ENCODE measurements at places on chromosomes 4 and X.

- DNase-seq: no peak
These were observed 1353.4 kb downstream of the PCDH7 start for GRCh38 chr4:32073542-32073941.

GRCh38 chr4:91243132-91243531, 1060.6 kb upstream of the GRID2 start:
- peak; percentile 66 for DNase-seq

- no peak for DNase-seq
These were observed 43.3 kb upstream of the MAGEA8 start for GRCh38 chrX:149837639-149838038.

DNA sequence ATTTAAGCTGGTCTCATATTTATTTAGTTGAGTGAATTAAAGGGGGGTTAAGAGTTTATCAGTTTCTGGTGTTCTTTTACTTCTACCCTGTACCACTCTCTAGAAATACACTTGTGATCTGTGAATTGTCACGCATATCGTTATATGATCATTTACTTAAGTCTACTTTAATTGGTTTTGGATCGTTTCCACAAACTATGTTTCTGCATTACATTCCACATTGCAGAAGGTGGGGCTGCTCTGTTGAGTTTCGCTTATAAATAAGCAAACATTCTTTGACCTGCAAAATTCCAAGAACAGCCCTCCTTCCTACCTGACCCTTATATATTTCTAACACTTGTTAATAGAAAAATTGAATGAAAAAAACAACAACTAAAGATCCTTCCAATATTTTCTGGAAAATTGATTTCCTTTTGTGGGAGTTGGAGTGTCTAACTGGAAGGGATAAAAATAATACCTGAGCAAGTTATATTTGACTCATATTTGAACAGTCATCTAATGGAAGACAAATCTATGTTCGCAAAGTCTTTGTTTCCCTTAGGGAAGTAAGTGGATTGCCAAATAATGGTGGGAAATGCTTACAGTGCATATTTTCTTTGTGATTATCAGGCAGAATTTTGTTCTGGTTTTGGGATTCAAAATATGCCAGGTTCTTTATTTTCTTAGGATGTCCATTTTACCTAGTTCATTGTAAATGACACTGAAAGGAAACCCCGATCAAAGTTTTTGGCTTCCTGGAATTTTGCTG, 152.7 kb downstream of the RELL1 start:
- DNase-seq: no peak

GRCh38 chr4:119041951-119042560, 93.6 kb upstream of the MYOZ2 start:
- DNase-seq: peak; percentile 74

DNA sequence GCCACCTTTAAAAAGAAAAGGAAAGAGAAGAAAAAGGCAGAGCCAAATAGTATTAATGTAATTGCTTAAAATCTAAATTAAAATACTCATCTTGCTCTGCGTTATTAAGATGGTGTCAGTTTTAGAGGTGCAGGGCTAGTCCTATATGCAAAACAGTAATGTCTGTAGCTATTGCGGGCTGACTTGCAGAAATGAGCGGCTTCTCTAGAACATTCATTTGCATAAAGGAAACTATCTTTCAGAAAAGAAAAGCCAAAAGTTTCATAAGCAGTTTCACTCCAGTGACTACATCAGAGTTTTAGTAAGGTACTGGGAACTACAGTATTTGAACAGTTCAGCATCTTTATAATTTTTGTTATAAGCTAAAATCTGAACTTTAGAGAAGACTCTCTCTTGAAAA, 6.0 kb downstream of the SMAD1 start:
- no peak for DNase-seq

DNA sequence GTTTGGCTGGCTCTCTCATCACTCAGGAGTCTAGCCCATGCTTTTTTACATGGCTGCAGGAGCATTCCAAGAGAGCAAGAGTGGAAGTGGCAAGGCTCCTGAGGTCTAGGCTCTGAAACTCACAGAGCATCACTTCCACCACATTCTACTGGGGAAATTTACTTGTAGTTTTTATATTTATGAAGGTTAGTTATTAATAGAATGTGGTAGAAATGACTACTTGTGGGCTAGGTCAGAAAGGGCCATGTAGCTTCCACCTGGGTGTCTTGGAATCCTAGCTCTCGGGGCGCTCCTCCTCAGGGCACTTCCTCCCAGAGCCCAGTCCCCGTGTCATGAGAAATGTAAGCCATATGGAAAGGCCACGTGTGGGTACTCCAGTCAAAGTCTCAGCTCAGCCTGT, 127.0 kb upstream of the CASK start:
- no peak for DNase-seq

DNA sequence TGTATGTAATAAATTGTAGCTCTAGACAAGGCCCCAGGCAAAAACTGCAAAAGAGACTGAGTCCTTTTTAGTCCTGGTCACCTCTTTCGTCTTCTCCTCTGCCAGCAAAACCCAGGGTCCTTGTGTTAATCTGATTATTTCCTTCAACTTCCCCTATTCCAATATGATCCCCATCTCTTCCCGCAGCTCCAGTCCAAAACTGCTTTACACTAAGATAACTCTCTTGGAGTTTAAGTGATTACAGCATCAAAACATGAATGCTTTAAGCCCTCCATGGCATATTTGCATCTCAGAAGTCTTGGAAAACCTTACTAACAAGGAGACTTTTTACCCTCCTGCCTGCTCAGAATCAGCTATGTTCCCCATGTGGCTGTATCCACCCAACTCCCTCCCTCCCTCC, 59.3 kb downstream of the MAGEA1 start:
- no peak for DNase-seq

- peak; percentile 85 for DNase-seq
These were observed 19.2 kb downstream of the PNMA6E start for GRCh38 chrX:153381684-153382532.

DNA sequence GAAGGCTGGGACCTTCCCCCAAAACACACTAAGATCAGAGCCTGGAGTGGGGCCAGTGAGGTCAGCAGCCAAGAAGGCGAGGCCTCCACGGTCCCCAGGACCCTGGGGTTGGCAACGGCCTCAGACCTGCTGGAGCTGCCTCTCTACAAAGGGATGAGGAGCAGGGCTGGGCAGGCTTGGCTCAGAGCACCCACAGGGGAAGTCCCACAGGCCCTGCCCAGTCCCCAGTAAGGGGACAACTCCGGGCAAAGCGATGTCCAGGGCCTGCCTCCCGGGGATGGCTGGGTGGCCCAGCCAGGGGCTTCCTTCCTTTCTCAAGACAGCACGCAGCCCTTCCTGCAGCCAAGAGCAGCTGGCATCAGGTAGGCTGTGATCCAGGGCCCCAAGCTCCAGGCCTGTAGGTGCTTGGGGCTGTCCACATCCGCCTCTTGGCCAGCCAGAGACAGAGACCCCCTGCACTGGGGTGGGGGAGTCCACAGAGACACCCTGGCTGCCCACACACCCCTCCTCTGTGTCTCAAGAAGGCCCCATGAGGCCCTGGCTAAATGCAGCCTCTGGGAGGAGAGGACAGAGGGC, 5.7 kb downstream of the MXD4 start:
- peak; percentile 35 for DNase-seq

DNA sequence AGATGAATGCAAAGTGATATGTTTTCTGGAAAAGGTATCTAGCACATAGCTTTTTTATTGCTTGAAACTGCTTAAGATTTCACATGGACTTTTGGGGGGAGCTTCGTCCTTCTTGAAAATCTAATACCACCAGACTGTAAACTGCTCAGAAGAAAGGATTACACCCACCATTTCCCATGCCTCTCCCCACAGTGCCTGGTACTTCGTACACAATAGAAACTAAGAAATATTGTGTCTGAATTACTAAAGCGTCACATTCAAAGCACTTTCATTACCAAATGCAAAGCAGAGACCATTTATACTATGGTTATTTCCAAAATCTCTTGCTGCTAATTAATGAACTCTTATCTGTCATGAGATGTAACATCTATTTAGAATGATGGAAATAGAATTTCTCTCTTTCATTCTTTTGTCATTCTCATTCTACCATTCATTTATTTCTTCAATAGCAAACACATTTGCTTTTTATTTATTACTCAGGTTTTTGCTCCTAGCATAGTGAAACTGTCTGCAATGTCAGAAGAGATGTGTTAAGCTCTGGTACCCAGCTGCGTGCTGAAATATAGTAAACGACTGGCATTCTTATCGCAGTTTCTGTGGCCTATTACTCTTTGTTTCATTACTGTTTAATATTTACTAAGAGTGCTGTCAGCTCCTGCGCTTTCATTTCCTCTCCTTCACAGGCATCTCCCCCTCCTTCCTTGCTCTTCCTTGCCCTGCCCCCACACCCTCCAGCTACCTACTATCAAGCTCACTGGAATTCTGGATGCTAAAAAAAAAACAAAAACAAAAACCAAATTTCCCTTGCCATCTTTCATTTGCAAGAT, 51.4 kb upstream of the RAPGEF2 start:
- DNase-seq: no peak

- DNase-seq: no peak
These were observed 82.1 kb downstream of the ALPK1 start for GRCh38 chr4:112379306-112379705.

- no peak for DNase-seq
These were observed 50.1 kb upstream of the CLNK start for GRCh38 chr4:10734697-10735096.

GRCh38 chr4:123555807-123556273, 159.2 kb downstream of the SPRY1 start:
- no peak for DNase-seq

Measured in adrenal gland (tissue), 19 donors.